Stimulated activated CD8-positive, alpha-beta memory T cell treated with anti-CD3 and anti-CD28 coated beads, Interleukin-2, amount 100 ng/mL, for 48 hours (primary cell): ENCODE measurements at places on chromosomes 5 and 9.
A peak's percentile ranks its signal among the peaks of the same experiment; 100 is the strongest.

- DNase-seq: no peak
Observed at GRCh38 chr5:142872795-142873194, 102.6 kb downstream of the ARHGAP26 start.

DNA sequence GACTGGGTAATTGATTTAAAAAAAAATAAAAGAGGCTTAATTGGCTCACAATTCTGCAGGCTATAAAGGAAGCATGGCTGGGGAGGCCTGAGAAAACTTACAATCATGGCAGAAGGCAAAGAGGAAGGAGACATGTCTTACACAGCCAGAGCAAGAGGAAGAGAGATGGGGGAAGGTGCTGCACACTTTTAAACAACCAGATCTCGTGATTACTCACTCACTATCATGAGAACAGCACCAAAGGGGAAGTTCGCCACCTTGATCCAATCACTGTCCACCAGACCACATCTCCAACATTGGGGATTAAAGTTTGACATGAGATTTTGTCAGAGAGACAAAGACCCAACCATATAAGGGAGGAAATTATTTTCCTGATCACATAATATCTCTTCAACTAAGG, 138.8 kb upstream of the NR4A3 start:
- DNase-seq: no peak

- DNase-seq: no peak
Observed at GRCh38 chr9:128093011-128093410, 25.0 kb downstream of the SLC25A25 start.

- no peak for DNase-seq
Observed at GRCh38 chr5:101677961-101678360, 618.1 kb downstream of the SLCO4C1 start.

DNA sequence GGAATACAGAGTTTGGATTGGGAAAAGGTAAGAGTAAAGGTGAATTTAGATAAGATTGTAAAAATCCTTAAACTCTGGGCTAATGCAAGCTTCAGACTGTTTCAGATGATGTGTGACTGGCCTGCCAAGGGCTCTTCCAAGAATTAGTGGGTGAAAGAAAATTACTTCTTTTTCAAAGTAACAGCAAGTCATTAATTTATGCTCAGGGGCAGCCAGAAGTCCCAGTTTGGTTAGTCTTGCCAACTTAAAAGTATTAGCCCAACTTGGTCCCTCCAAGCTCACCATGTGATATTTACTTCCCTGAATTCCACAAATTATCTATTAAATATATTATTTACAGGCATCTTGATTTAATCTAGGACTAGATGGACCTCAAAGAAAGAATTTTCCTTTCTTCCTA, 947.8 kb downstream of the NR2F1-AS1 start:
- DNase-seq: no peak

GRCh38 chr5:148827723-148828122, 1.3 kb downstream of the ADRB2 start:
- DNase-seq: no peak

DNA sequence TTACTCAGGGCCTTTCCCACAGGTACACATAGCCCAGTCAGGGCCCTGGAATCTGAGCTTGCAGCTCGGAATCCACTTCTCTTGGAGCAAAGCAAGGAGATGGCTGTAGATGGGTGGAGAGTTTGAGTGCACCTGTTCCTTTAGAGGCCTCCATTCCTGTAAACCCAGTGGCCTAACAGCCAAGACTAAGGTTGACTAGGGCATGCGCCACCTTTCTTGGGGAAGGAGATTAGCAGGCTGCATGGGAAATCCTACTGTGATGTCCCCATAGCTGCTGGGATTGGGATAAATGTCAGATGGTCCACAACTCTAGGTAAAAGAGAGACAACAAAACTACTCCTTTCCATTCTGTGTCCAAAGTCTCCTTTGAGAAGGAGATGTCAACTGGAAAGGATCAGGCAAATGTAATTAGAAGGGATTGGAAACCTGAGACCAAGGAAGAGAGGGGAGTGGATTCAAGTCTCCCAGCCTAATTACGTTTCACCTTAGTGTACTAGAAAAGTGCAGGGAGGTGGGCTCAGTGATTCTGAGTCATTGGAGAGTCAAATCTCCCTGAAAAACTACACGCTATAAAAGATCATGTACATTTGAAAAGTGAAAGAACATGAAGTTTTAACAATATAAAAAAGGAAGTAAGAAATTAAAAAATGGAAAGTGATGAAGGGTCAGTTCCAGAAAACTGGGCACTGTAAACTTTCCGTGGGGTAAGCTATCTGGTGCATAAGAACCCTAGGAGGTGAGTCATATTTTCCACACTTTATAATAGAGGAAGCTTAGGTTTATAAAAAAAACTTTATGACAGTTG, 104.2 kb downstream of the SEC61B start:
- no peak for DNase-seq

DNA sequence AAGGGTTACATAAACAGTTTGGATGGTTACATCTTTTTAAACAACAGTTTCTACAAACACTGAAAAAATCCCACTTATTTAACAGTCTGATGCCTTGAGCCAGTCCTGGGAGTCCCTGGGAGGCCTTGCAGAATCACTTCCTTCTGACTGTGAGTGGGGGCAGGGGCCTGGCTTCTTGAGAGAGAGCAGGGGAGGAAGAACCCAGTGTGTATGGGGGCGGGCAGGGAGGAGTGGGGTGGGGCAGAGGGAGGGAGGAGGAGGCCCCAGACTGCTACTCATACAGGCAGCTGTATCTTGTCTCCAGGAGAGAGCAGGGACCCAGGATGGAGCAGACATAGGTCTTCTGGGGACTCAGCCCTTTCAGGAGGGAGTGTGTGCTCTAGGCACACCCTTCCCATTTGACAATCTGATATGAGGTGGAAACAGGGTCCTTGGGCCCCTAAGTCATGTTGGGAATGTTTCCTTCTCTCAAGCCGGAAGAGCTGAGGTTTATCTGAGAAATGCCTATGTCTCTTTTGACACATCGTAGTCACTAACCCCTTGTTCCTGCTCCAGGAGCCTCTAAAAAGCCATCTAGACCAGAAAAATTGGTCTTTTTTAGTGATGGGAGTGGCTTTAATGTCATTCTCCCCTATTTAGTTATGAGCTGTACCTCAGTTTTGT, 52.8 kb downstream of the IRF1 start:
- DNase-seq: peak; percentile 45

- no peak for DNase-seq
Observed at GRCh38 chr5:122352331-122352730, 40.3 kb downstream of the SNCAIP start.

DNA sequence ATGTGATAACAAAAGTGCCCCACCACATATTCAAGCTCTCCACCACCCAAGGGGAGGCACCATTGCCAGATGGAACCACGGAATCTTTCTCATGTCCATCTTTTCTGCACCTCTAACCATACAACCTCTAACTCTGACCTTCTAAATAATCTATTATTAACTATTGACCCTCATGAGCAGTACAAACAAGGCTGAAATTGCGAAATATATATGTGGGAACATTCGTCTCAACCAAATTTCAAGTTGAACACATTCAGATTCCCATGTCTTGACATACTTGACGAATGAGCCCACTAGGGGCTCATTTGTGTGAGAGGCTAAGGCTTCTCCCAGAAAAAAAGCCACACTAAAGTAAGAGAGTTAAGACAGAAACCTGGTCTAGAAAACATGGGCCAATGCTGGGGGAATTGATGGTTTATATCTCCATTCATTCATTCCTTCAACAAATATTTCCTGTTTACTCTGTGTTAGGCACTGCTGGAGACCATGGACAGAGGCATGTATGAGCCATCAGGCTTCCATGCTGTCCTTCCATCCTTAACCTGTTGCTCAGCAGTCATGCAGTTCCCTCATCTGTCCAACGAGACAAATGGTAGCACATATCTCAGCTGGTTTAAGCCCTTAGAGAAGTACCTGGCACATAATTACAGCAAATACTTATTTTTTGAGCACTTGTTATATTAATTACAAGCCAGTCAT, 130.4 kb downstream of the ESM1 start:
- no peak for DNase-seq

DNA sequence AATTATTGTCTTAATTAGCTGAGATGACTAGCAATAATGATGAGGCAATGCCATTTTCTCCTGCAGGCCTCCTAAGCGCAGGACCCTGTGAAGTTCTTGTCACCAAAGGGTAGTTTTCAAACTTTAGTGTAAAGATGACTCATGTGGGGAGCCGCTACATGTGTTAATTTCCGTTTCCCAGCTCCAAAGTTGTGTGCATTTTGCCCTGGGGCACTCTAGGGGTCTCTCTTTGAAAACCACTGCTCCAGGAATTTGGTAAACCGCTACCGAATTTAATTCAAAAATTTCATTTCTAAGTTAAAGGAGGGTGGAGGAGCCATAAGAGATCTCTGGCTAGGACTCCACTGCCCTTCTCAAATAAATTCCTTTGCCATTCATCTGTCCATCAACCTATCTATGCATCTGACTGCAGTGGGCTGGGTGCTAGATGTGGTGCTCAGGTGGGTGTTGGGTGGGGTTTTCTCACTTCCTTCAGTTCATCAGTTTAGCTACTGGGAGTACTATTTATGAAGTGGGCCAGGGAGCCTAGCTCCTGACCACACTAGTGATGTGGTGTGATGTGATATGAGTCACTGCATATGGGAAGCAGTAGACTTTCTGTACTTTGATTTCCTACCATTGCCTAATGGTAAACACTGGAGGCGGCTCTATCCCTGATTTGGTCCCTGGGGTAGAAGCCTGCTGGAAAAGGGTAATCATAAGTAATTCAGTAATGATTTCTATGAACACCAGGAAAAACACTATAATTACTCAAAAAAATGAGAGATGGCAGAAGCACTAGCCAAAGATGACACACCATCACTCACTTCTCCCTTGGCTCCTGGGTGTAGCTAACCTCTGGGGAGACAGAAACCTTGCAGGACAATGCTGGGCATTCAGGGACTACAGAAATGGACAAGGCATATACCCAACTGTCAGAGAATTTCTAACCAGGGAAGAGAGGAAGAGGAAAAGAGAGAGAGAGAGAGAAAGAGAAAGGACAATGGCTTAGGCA, 4.0 kb upstream of the ZSWIM6 start:
- DNase-seq: peak; percentile 15

DNA sequence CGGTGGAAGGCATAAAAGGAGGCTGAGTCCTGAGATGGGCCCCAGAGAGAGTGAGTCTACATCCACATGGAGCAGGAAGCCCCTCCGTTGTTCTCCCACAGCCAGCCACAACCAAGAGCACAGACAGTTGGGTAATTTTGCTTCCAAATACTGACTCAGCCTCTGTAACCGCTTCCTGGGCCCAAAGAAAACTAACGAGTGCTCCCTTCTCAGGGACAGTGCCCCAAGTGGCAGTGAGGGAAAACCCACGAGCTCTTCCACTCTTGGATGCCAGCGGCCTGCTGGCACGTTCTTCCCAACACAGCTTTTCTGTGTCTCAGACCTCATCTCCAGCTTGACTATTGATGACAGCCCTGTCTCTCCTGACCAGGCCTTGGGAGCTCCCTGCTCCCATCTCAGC, 207.6 kb downstream of the FSTL4 start:
- DNase-seq: no peak

- DNase-seq: no peak
Observed at GRCh38 chr5:37090123-37090726, 159.0 kb downstream of the CPLANE1 start.

DNA sequence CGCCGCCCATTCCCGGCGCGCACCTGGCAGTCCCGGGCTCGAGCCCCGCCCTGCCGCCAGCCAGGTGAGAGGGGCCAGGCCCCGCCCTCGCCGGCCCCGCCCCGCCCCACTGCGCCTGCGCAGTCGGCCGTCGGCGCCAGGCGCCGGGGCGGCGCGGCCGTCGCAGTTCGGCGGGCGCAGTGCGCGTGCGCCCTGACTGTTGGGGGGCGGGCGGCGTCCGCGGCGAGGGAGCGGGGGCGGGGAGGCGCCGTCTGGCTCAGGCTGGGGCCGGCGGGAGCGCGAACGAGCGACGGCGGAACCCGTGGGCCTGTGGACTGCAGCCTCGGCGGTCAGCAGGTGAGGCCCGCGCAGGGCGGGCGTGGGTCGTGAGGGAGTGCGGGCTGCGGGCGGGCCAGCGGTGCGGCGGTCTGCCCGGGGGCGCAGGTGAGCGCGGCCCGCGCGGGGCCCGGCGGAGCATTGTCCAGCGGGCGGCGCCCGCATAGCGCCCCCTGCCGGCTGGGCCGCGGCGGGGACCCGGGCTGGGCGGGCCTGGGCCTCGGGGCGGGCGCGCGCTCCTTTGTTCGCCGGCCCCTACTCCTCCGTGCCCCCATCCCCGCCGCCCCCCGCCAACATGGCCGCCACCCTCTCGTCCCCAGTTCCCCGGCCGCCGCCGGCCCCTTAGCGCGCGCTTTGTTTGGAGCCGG, at the start of gene SPIN1:
Gene SPIN1 (plus strand): TSS at position 242 of the 683 bp plus-strand sequence. CDS start 38,096 bp downstream, outside the sequence.
- peak; percentile 74 for DNase-seq

DNA sequence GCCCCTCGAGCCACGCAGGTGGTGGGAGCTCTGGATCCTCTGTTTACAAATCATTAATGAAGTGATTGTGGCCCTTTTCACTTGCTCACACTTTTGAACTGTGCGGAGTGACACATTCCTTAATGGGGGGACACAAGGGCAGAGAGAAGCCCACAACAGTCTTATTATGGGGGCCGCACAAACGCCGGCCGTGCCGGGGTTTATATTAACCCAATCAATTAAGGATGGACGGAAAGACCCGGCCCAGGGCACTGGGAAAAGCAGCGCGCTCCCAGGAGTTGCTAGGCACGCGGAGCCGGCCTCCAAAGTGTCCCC, 634.8 kb downstream of the IRX1 start:
- DNase-seq: no peak

GRCh38 chr9:98852961-98853360, 45.5 kb downstream of the GALNT12 start:
- DNase-seq: no peak

GRCh38 chr9:129340427-129341170, 162.5 kb upstream of the IER5L start:
- no peak for DNase-seq

- DNase-seq: no peak
Observed at GRCh38 chr5:43874772-43875171, 271.8 kb downstream of the NNT start.

DNA sequence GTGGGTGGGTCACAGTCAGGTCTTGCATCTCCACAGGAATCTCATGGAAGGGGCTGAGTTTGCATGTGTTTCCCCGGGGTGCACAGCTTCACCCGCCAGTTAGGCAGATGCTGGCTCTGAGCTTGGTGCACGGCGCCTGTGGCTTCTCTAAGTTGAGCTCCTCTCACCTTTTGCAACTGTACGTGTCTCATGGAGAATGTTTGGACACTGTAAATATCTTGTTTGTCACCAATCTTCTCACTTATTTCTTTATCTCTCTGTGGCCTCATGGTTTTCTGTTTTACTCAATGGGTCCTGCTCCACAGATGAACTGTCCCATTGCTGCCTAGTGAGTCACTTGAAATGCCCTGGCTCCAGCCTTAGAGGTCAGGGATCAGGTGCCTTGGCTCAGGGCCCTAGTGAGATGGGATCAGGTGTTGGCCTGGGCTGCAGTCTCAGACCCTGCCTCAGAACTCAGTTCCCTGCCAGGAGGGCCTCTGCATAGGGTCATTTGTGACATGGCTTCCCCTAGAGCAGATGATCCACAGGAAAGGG, 61.6 kb downstream of the WNK2 start:
- no peak for DNase-seq

DNA sequence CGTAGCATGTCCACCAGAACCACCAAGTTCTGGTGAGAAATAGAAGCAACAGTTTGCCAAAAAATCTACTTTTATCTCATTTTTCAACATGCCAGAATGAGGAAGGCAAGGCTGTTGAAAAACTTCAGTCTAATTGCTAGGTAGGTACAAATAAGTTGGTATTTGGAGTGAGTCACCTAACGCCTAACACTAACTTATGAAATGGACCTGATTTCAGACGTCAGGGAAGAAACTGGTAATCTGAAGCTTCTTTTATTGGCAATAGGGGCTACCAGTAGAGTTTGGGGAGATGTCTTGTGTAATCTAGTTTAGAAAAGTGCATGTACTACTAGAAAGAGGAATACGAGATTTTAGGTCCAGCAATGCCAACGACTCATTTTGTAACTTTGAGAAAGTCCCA, 4.4 kb upstream of the PDE6A start:
- DNase-seq: no peak
